ENCODE measurements at places on chromosomes 7 and 10. TPM values are rescaled to one million over a fixed set of nuclear protein-coding genes. Genes with fewer than 3 reads are reported as not detected.

DNA sequence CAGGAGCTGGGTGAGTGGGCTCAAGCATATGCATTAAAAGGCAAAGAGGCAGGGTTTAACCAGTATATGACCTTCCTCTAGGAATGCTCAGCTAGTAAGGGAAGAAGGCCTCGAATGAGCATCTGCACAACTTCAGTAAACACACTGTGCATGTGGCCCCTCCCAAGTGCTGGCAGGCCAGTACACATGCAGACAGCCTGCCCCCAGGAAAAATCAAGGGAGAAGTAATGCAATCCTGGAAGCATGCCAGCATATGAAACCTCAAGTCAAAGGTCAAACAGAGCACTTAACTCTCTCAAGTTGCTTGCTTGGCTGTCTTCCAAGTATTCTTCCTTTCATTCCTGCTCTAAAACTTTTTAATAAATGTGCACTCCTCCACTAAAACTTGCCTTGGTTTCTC, 208.4 kb downstream of the ACTR3B start:
- DNase-seq: no peak

The ZPBP gene
- not detected for total RNA-seq

DNA sequence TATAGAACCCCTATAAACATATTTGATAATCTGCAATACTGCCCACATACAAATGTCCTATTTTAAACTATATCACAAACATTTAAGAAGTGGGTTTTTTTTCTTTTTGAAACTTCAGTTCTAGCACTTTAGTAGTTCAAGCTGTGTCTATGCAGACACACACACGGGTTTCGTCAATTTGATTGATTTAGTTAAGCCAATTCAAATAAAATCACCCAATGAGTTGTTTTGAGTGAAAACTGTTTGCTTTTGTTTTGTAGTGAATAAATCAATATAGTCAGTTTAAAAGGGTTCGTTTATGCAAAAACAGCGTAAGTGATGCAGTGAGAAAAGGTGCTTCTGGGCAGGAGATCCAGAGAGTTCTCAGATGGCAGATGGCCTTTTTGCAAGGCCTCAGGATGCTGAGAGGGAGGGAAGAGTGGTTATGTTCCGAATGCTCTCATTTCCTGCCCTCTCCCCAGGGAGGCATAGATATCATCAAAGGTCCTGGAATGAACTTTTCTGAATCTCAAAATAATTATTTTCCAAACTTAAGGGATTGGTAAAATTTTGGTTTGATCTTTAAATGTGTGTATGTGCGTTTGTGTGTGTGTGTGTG, 102.7 kb downstream of the AGMO start:
- no peak for DNase-seq

The MCM10 gene
- 6.4 TPM for total RNA-seq

The SP8 gene
- 0.18 TPM for total RNA-seq

DNA sequence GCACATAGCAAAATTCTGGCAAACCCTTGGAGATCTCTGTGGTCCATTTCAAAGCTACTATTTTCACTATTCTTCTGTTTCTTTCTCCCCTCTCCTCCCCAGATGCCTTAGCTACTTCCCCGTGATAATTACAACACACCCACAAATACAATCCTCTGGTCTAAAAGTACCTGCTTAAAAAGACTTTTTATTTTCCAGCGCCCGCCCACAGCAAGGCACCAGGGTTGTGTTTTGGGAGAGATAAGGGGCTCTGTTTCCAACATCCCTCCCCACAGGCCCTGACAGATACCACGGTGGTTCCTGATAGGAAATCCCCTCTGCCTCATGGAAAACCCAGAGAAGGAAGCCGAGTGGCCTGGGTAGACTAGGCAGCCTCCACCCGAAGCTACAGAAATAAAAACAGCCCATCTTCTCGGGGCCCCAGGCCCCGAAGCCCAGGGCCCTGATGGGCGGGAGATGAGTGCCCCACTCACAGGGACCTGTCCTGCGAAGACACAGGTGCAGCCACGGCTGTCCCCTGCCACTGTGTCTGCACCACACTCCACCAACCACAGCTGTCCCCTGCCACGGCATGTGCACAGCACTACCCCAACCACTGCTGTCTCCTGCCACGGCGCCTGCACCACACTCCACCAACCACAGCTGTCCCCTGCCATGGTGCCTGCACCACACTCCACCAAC, 19.7 kb downstream of the CALML5 start:
- no peak for DNase-seq

DNA sequence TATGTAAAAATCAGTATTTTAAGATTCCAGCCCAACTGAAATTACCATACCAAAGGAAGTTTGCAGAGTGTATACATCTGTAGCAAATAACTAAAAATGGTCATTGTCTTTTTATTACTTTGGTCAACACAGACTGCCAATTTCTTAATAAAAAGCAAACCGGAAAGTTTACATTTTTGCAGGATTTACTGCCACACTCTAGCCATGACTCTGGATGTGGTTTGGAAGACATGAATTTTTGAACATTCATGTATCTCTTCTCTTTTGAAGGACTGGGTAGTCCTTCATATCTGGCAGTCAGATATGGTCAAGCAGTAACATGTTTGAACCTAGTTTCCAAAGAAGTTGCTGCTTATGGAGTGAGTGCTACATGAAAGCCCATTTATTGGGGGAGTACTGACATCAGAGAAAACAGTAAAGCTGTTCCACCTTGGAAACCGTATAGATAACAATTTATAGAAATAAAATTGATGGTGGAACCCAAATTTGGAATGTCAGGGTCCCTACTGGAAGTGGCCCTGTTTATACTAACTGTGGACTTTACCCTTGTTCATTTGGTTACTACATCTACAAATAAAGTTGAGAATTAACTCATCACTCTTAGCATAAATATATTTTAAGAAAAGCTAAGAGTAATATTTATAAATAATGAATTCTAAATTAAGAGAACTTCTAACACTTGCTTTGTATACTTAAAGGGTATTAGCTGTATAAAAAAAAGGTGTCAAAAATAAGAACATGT, 84.6 kb downstream of the ZMYND11 start:
- DNase-seq: no peak

The CYP2C9 gene
- not detected for total RNA-seq

GRCh38 chr10:92692080-92692671, 2.4 kb downstream of the HHEX start:
- no peak for DNase-seq

The INMT gene
- total RNA-seq: 0.73 TPM

The CPA4 gene
- 1.00 TPM for total RNA-seq

The CEP55 gene
- 6.4 TPM for total RNA-seq

DNA sequence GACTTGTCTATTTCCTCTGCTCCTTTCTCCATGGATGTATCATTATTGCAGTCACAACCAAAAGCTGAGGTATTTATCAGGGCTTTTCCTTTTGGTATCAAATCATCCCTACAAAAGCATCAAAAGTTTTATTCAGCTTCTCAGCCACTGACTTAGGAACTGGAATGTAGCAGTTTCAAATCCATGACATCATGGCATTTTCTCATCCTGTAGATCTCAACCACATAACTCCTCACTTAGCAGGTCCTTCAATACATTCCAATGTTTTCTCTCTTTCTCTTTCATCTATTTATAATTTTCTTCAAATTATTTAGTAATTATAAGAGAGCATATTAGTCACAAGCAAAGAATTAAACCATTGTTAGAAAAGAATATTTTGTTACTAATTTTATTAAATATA, 537.4 kb upstream of the SORCS1 start:
- DNase-seq: no peak

DNA sequence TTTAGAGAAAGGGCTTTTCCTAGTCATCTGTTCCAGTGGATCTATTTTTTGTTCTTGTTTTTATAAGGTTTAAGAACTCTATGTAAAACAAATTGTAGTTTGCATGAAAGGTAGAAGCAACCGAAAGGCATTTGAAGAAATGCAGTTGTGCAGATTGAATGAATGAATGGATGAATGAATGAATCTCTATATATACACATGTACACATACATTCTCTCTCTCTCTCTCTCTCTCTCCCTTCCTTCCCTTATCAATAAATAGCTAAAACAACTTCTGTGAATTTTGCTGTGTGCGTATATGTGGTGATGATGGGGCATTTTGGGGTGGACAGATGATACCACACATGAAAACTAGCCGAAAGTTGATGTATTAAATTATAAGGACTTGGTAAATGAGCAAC, 32.4 kb downstream of the ANLN start:
- no peak for DNase-seq

GRCh38 chr7:108575156-108575555, 5.5 kb downstream of the DNAJB9 start:
- no peak for DNase-seq

DNA sequence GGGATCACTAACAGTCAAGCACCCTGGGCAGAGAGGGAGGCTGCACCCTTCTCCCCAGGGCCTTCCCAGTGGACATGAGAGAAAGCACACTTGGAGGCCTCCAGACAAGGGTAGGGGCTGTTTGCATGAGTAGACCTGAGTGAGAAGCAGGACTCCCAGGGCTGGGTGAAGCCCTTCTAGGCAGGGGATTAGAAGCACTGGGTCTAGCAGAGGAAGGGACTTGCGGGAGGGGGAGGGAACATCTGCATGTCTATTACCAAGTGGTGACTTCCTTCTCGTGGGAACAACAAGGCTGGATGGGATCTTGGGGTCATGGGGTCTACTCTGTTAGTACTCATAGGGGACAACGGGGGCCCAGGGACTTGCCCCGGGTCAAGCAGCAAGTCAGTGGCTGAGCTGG, 67.8 kb downstream of the EMX2 start:
- no peak for DNase-seq

GRCh38 chr10:131027256-131027655, 284.3 kb downstream of the TCERG1L start:
- no peak for DNase-seq

The FAM25A gene
- not detected for total RNA-seq

DNA sequence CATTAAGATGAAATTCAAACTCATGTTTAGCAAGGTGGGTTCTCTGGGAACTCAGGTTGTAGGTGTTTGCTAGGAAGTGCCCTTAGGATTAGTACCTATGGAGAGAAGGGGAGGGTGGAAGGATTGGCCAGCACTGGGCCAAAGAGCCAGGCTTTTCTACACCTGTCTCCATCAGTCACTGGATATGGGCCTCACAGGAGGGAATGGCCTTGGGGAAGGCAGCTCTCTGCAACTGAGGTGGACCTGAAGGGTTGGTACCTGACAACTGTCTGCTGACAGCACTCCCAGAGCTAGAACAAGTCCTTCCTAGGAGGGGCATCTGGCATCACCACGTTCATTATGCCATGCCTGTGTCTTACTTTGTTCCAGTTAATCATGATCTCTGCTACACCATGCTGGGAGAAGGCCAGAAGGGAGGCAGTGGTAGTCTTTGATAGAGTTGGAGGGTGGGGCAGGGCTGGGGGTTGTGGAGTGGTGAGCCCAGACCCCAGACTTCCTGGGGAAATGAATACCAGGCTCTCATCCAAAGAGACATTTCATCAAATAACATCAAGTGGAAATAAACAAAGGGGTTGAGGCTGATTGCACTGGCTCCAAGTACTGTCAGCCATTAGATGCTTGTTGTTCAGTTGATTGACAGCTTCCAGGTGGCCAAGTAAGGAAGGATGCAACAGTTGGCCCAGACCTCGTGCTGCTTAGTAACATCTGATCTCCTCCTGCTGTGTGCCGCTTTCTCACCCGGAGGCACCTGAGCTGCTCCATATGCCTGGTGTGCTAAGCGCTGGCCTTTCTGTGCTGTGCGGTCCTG, 70.6 kb upstream of the PIK3CG start:
- DNase-seq: no peak

DNA sequence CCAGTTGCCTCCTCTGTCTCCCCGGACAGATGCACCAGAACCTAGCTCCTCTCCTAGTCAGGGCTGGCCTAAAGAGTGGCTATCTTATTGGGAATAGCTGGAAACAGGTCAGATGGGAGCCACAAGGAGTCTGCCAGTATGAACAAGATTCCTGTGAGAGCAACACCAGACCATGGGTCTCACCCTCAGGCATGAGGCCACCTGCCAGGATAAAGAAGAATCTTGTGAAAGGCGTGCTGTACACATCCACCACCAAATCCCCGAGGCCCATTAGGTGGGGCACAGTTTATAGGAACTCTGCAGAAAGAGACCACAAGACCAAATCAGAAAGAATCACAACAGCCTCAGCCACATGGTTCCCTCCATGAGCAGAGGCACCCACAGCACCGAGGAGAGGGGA, 325.9 kb downstream of the TNS3 start:
- DNase-seq: no peak

DNA sequence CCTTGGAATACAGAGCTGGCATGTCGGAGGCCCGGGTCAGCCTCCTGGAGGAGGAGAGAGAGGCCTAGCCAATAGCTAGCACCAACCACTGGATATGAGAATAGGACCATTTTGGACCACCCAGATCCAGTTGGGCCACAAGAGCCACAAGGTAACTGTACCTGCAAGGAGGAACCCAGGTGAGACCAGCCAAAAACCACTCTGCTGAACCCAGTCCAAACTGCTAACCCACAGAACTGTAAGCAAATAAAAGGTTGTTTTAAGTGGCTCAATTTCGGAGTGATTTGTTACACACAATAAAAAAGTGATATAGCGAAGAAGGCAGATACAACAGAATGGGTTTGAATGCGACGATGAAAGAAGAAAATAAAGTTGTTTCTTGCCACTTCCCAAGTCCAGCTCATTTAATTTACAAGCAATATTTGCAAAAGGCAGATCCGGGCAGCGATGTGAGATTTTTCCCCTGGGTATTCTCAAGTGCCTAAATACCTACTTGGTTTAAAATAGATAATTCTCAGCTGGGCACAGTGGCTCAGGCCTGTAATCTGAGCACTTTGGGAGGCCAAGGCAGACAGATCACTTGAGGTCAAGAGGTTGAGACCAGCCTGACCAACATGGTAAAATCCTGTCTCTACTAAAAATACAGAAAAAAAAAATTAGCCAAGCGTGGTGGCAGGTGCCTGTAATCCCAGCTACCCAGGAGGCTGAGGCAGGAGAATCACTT, 23.1 kb downstream of the ZNF467 start:
- no peak for DNase-seq

DNA sequence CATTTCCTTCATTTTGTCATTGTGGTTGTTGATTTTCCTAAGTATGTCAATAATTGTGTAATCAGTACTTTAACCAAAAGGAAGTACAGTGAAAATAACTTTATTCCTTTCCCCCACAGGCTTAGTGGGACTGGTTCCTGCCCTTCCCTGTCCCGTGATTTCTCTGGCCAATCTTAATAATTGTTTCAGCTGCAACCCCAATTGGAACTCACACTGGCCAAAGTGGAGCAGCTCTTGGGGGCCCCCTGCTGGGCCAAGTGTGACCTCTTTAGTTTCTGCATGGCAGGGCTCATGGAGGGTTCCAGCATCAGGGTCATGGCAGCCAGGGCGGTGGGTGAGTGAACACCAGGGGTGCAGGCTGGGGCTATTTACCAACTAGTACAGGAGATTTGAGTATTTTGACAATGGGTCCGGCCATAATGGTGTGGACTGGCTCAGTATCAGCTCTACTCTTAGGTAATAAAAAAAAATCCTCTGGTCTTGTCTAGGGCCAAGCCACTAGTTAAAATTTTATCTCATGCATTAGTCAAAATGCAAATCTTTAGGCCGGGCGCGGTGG, 31.7 kb downstream of the CYCS start:
- no peak for DNase-seq

The MUC3A gene
- total RNA-seq: 1.5 TPM

- DNase-seq: no peak
Measured at GRCh38 chr10:96840841-96841518, 8.9 kb downstream of the LCOR start.

GRCh38 chr7:152481082-152481481, 45.3 kb upstream of the KMT2C start:
- DNase-seq: no peak

GRCh38 chr10:3936422-3937040, 151.5 kb upstream of the KLF6 start:
- DNase-seq: no peak
